ENCODE measurements at places on chromosomes 1 and 21.

- DNase-seq: no peak
Measured at GRCh38 chr1:42014823-42015222, 96.1 kb upstream of the HIVEP3 start.

DNA sequence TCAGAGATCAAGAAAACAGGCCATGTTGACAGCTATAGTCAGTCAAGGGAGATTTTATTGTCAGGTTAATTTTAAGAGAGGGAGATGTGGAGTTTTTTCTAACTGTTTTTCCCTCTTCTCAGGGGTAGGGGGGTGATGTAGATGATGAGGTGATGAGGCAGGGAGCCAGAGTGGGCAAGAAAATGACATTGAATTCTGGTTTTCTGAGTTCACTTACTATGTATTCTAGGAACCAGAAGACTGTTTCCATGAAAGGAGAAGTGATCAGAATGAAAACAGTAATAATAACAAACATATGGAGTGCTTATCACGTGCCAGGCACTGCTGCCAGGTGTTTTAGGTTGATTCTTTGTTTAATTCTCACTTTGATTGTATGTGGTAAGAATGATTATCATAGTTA is 40.2 kb downstream of the CASQ2 start:
- no peak for DNase-seq

GRCh38 chr1:157958263-157958662 is 35.2 kb upstream of the KIRREL1 start:
- DNase-seq: no peak

GRCh38 chr1:151242442-151242841 is 12.1 kb upstream of the PSMD4 start:
- no peak for DNase-seq

GRCh38 chr1:77768006-77768405 is 8.4 kb upstream of the USP33 start:
- DNase-seq: no peak

All from amygdala (tissue), 56 donors.